Natural killer cell (primary cell): ENCODE measurements at places on chromosomes 16 and 17. TPM values are rescaled to one million over a fixed set of nuclear protein-coding genes. Genes with fewer than 3 reads are reported as not detected.

The HSD17B1 gene
- 0.68 TPM for total RNA-seq

The TCAP gene
- total RNA-seq, result 3.8 TPM

The NACA2 gene
- not detected for total RNA-seq

- DNase-seq, result no peak
Observed at GRCh38 chr16:12412890-12413289, 390.8 kb downstream of the CPPED1 start.

The NATD1 gene
- 16.3 TPM for total RNA-seq

The GRAP gene
- 7.1 TPM for total RNA-seq

The KRT12 gene
- not detected for total RNA-seq

DNA sequence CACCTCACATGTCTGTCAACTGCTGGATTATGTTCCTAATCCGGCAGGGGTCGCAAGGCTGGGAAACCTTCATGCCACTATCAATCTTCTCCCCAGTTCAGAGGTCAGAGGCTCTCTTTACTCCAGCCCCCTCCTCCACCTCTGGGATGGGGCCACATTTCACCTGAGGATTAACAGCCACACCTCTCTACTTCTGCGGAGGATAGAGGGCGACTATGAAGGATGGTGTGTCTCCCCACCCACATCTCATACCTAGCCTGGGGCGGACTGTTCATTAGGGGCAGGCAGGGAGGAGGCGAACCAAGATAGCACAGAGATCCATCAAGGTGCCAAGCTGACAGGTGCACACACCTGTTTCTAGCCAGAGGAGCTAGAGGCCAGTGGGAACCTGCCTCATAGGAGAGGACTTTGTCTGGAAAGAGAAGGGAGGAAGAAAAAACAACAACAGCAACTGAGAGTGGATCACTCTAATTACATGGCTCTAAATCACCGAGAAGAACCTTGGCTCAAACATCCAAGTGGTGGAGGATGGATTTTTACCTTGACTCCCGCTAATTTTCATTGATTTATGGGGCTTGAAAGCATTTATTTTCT is 41.9 kb upstream of the SKAP1 start:
- DNase-seq, result no peak

DNA sequence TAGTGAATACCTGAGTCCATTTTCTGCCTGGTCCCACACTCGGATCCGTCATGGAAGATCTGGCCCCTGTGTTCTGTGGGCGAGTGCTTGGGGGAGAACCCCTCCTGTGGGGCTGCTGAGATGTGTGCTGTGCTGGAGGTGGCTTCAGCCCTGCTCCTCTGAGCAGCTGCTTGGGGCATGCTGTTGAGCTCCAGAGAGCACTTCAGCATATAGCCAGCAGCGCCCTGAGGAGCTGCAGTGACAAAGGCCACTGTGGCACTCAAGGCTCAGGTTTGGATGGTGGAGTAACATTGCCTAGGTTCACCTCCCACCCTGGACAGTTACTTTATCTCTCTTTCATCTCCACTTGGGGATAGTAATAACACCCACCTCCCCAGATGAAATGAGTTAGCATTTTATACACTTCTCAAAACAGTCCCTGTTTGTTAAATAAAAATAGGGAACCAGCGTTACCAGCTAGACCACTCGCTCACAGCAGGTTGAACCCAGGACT is 75.3 kb downstream of the KSR1 start:
- no peak for DNase-seq

The JPT2 gene
- 28.4 TPM for total RNA-seq

The ENKD1 gene
- total RNA-seq, result 3.7 TPM

The KRTAP4-1 gene
- not detected for total RNA-seq

GRCh38 chr17:81254955-81255717 is 16.0 kb downstream of the NDUFAF8 start:
- no peak for DNase-seq

GRCh38 chr17:16818821-16819683 is 129.0 kb downstream of the CCDC144A start:
- DNase-seq, result no peak

DNA sequence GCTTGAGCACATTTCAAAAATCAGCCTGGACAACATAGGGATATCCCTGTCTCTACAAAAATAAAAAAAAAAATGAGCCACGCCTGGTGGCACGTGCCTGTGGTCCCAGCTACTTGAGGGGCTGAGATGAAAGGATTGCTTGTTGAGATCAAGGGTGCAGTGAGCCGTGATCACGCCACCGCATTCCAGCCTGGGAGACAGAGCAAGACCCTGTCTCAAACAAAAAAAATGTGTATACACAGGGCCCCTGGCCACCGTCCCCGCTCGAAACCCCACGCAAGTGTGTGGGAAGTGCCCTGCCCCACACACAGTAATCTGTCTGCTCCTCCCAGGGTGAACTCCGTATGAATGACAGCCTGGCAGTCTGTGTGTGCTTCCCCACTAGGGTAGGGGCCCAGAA is 93.0 kb upstream of the RPL38 start:
- no peak for DNase-seq

GRCh38 chr17:33602981-33603380 is 309.9 kb upstream of the ASIC2 start:
- DNase-seq, result peak; percentile 3

DNA sequence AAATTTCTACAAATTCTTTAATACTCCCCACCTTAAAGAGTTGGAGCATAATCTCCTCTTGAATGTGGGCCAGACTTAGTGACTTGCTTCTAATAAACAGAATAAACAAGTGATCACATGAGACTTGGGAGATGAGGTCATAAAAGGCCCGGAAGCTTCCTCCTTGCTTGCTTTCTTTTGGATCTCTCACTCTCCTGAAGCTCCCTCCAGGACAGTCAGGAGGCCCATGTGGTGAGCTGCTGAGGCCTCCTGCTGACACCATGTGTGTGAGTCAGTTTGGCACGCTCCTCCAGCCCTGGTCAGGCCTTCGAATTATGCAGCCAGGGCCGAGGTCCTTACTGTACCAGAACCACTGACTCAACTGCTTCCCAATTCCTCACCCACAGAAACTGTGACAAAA is 53.2 kb downstream of the NDEL1 start:
- DNase-seq, result no peak

- no peak for DNase-seq
Observed at GRCh38 chr16:28158136-28158535, 53.6 kb downstream of the XPO6 start.

DNA sequence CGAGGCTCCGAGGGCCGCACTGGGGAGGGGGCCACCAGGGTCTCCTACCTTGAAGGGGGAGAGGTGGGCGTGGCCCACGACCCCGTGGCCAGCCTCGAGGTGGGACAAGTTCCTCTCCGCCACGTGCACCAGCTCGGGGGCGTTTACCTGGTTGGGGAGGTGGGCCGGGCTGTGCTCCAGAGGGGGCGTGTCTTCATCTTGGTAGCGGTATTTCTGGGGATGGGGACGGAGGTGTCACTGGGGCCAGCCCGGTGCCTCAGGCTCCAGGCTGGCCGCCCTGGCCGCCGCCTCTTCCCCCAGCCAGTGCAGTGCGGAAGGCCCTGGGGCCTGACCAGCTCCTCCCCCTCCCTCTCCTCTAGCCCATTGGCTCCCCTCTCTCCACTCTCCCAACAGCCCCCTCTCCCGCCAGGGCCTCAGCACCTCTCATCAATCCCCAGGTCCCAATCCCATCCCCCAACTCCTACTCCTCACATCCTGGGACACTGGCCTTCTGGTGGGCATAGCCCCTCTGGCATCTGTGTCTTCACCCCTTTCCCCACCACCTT is 11.5 kb downstream of the DLG4 start:
- DNase-seq, result no peak

DNA sequence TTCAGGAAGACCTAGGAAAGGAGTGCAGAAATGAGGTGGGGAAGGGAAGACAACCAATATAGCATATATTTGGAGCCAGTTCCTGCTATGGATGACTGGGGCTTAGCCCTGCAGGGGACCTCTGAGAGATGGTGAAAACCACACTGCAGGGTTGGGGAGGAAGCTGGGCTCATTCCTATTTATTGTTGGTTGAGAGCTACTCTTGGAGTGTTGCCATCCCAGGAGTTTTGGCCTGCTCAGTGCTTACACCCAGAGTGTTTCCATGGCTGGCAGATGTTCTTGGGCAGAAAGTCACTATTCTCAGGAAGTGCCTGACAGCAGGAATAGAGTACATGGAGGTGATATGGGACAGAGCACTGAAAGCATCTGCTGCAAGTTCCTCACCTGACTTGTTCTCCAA is 145.8 kb downstream of the SPACA3 start:
- DNase-seq, result no peak

DNA sequence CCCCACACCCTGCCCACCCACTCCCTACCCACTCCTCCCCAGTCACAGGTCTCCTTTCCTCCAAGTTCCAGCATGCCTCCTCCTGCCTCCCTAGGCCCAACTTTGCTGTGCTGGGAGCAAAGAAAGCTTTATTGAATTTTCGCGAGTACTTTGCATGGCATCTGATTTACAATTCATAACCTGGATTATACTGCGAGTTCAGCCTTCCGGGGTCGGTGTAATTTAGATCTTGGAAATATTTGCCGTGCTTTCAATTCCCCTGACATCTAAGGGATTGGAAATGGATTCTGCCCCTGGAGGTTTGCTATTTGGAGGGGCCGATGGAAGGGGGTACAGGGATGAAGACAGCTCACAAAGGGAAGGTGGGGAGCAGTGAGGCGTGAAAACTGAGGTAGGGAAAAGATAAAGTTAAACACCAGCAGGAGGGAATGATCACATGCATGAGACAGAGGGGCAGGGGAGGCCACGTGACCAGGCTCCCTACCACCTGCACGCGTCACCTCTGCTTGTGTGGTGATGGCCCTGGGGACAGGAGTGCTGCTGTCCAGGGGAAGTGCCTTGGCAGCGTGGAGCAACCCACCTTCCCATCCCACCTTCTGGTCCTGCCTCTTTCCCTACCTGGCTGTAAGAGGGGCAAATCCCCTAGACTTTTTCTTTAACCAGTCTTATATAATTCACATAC is 132.3 kb upstream of the RPL38 start:
- no peak for DNase-seq

DNA sequence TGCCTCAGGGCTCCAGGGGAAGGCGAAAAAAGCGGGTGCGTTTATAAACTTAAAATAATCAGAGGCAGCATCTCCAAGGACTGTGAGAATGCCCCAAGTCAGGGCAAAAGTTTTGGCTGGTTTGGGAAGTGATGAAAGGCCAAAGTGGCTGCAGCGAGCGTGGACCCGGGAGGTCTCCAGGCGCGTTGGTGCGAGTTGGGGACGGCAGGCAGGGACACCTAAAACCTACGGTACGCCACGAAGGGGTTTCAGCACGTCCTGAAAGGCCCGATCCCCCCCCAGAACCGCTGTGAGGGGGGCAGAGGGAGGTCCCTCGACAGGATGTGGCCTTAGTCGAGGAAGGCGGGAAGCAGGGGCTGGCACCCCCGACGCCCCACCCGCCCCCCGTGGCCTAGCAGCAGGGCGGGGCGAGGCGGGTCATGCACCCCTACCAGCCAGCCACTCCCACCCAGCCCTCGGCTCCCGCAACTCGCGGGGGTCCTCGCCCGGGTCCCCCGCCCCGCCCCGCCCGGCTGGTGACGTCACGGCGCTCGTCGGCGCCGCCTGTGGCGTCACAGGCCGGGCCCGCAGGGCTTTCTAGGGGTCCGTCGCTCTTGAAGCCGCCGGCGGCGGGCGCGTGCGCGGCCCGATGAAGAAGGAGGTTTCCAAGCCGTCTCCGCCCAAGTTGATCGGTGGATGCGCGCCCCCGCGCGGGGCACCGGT is at the start of gene MYCBPAP:
MYCBPAP (plus strand) TSS at position 569 of the 702 bp plus-strand sequence. CDS start 236 bp downstream, outside the sequence.
- DNase-seq, result peak; percentile 64

GRCh38 chr17:3915995-3916696 is at the start of gene P2RX1:
TSS of gene P2RX1 (minus strand) at chr17:3916465. CDS start at chr17:3916225, 240 bp downstream.
- peak; percentile 62 for DNase-seq

- no peak for DNase-seq
Observed at GRCh38 chr16:50235581-50235980, 30.8 kb upstream of the ADCY7 start.

- no peak for DNase-seq
Observed at GRCh38 chr17:30155389-30155788, 38.8 kb downstream of the NSRP1 start.

The AATK gene
- total RNA-seq, result 13.7 TPM

DNA sequence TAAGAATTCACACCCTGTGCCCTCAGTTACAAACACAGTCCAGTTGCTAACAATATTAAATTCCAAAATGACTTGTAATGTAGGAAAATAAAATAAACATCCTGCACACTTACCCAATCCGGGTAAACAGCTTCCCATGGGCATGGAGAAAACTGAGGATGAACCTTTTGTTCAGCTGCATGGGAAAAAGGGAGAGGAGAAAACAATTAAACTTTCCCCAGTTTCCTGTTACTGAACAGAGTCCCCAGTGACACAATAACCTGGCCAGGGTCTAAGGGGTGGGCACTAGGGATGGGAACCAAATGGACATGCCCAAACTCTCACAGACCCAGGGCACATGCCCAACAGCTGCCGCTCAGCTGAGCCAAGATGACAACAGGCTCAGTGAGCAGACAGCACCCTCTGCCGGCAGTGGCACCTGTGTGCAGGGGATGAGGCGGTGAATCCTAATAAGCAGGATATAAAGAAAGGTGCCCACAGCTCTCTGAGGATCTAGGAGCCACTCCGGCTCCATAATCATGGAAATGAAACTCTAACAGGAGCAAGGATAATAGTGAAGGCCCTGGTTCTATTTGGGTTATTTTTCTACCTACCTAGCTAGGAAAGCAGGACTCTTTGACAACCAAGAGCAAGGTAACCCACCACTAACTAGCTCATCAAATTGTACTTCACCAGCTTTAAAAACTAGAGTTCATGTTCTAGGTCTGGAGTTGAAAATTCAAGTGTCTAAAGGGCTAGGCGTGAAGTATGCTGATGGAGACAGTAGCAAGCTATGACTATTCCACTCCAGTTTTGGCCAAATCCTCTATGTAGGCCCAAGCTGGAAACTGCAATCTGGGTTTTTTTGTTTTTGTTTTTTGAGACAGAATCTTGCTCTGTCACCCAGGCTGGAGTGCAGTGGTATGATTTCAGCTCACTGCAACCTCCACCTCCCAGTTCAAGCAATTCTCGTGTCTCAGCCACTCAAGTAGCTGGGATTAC is 58.8 kb downstream of the SMG6 start:
- DNase-seq, result peak; percentile 92

GRCh38 chr17:28390141-28390540 is 15.9 kb downstream of the SLC46A1 start:
- no peak for DNase-seq

DNA sequence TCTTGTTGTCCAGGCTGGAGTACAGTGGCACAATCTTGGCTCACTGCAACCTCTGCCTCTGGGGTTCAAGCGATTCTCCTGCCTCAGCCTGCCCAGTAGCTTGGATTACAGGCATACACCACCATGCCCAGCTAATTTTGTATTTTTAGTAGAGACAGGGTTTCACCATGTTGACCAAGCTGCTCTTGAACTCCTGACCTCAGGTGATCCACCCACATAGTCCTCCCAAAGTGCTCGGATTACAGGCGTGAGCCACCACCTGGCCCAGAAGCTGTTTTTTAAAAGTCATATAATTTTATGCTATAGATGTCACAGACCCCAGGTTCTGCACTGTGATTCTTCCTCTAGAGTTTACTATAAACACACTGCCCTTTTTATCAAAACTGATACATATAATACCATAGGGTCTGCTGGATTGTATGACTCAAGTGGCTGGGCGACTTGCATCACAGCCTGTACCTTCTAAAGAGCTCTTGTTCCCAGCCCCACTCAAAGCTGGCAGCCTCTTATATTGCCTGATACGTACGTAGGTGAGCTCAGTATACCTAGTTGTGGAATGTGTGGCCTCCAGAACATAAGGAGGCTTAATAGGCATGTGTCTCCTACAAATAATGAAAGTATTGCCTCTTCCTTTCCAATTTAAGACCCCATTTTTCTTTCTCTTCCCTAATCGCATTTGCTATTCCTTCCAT is 295.8 kb downstream of the ZFHX3 start:
- DNase-seq, result no peak
